Activated CD8-positive, alpha-beta memory T cell treated with anti-CD3 and anti-CD28 coated beads for 1 hour (primary cell): ENCODE measurements at places on chromosomes 2 and 18.

GRCh38 chr2:25596516-25597244 is 76.7 kb downstream of the DTNB start:
- no peak for DNase-seq

GRCh38 chr18:1304392-1304992 is 399.8 kb downstream of the ADCYAP1 start:
- no peak for DNase-seq

GRCh38 chr2:1642066-1642861 is 102.1 kb downstream of the PXDN start:
- DNase-seq, result no peak

DNA sequence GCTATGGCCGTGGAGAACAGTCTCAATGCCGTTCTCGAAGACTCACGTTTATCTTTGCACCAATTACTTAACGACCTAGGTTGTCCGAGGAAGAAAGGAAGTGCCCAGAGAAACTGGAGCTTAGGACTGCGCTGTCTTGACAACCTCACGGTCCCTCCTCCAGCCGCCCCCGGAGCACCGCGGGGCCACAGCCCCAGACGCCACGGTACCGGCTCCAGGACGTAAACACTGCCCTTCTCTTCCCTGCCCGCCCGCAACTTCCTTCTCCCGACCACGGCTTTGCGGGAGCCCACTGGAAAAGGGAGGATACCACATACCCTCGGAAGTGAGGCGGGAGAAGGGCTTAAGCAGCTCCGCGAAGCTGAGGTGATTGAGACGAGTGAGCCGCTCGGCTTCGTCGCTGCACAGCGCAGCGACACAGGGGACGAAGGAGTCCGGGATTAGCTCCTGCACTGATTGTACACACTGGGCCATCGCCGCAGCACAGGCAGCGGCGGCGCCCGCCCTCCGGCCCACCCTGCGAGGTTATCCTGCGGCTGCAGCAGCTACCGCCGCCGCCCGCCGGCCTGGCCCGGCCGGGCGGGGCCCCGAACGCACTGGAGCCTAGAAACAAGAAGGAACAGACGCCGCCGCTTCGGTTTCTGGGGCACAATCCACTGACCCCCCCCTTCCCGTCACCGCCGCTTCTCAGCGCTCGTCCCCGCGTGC is 483 bp downstream of the TRAPPC8 start:
- DNase-seq, result no peak

DNA sequence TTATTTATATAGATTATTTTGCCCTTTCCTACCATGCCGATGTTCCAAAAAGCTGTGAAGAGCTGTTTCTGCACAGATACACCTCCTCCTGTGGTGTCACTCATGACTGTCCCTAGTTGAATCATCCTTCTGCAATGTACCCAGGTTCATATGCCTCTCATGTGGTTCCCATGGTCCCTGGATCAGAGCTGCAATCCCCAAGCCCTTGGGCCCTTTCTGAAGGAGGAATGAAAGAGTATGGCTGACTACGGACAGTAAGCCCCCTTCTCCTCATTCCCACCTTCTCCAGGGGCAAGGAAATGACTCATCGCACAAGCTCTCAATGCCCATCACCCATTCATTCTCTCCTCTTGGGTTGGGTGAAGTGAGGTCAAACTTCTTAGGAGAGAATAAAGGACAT is 63.9 kb upstream of the ACVR1 start:
- DNase-seq, result no peak

- DNase-seq, result no peak
Measured at GRCh38 chr2:144595686-144596072, 75.8 kb upstream of the ZEB2 start.

- no peak for DNase-seq
Measured at GRCh38 chr2:111642586-111643327, 241.2 kb downstream of the ANAPC1 start.

GRCh38 chr2:108958002-108958401 is 31.0 kb downstream of the EDAR start:
- DNase-seq, result no peak

DNA sequence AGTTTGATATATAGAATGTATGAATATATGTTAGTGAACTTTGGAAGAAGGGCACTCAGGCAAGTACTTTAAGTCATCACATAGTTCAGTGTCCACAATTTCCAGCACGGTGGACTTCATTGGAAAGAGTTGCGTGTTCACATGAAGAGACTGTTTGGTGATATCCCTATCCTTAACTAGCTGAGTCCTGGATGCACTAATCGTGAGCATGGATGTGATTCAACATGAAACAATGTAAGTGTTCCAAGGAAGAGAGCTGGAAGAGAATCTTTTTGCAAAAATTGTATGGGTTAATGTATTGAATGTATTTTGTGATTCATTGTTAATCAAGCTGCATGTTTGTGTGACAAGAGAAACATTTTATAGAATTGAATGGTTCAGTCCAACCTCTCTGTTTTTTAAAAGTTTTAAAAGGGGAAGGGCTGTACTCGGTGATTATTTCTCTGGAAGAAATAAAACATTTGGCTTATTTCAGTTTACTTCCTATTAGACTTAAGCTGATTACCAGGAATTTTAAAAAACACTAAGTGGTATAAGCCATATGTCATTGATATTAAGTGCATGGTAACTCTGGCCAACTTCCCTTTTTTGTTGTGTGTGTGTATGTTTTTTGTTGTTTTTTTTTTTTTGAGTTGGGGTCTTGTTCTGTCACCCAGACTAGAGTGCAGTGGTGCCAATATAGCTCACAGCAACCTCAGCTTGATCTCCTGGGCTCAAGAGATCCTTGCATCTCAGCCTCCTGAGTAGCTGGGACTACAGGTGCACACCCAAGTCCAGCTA is 8.6 kb downstream of the XRCC5 start:
- no peak for DNase-seq

DNA sequence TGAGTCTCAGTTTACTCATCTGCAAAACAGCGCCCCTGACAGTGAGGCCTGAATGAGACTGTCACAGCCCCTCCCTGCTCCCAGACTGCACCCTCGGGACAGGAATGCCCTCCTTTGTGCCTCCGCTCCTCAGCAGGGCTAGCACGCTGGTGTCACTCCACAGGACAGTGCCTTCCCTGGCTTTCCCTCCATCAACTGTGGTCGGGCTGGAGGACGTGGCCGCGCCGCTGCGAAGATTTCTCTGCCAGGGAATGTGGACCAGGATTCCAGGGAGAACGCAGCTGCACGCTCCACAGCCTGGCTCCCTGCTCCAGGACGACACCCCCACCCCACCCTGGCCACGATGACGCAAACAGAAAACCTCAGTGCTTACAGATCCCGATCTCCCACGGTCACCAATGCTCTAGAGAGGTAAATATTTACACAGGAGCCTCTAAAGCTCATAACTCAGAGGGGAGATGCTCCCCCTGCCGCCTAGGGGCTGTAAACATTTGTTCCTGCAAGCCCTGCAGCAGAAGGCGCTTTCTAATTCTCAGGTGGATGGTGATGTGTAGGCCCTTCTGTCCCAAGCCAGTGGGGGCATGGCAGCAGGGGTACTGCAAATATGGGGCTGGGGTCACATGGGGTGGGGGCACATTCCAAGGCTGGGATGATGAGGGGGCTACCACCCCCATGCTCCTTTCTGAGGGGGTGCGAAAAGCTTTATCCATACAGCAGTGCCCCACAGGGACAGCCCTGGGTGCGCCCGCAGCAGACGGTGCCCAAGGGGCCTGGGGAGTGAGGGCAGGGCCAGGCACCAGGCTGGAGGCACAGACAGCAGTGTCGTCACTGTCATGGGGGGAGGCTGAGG is 12.4 kb downstream of the HS6ST1 start:
- no peak for DNase-seq

GRCh38 chr2:233434666-233435330 is 80.5 kb downstream of the DGKD start:
- no peak for DNase-seq
